ENCODE measurements at places on chromosomes 3 and 15.

DNA sequence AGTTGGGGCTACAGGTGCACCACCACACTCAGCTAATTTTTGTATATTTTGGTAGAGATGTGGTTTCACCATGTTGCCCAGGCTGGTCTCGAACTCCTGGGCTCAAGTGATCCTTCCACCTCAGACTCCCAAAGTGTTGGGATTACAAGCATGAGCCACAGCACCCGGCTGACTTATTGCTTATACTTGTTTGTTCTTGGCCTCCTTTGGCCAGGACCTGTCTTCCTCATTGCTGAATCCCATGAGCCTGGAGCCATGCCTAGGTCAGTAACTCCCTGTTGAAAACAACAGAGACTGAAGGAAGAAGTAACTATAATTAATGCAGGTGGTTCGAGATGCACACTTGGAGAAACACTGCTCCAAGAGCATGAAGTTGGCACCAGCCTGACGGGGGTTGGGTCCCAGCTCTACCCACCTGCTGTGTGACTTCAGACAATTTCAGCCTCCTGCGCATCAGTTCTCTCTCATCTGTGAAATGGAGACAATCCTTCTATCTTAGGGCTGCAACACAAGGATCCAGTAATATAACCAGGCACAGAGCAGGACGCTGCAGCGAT, 38.9 kb downstream of the CPN2 start:
- H3K27ac ChIP-seq, result peak overlapping the region; percentile 89
- H3K36me3 ChIP-seq, result peaks cover 9% of the 10 kb centered on the region
- peaks cover 12% of the 10 kb centered on the region for H3K27me3 ChIP-seq
- peak overlapping the region; percentile 88 for H3K4me3 ChIP-seq
- H3K4me1 ChIP-seq, result peaks cover 57% of the 10 kb centered on the region

DNA sequence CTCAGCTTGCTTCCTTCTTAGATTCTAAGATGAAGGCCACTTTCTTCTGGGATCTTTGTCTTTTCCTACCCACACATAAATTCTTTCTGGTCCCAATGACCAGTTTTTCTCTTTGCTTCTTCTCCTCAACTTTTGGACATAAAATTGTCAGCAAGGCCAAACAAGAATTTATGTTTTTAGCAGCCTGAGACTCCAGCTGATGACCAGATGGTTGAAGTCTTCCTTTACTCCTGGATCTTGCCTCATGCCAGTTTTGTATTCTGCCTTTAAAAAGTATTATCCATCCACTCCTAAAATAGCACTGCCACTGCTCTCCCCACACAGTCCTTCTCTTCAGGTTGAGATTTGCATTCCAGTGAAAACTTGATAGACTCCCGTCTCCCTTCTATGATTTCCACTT, 236.0 kb downstream of the VPS13C start:
- H3K36me3 ChIP-seq, result no peaks in the 10 kb centered on the region
- H3K4me3 ChIP-seq, result no peak overlapping the region
- DNase-seq, result no peak
- H3K4me1 ChIP-seq, result no peaks in the 10 kb centered on the region

DNA sequence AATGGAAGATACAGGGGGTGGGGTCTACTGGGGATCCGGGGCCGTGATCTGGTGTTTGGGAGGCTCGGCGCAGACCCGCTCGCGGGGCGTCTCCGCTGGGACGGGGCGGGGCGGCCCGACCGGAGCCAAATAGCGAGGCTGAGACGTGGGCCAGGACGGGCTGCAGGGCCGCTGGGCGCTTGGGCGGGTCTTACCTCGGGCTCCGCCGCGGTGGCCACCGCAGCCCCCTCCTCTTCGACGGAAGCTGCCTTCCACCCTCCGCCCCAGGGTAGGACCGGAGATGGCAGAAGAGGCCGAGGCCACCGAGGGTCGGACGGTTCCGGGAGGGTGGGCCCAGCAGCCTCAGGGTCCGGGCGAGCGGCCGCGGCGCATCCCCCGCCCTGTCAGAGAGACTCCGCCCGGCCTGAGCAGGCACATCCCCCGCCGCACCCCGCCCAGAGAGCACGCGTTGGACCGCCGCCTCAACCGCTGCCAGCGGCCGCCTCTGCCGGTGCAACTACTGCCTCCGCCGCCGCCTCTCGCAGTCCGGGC, 399 bp downstream of the MYO9A start:
- peak; percentile 84 for DNase-seq
- H3K27ac ChIP-seq, result peak overlapping the region; percentile 99
- H3K4me1 ChIP-seq, result peaks cover 40% of the 10 kb centered on the region
- no peaks in the 10 kb centered on the region for H3K27me3 ChIP-seq
- H3K4me3 ChIP-seq, result peak overlapping the region; percentile 99

DNA sequence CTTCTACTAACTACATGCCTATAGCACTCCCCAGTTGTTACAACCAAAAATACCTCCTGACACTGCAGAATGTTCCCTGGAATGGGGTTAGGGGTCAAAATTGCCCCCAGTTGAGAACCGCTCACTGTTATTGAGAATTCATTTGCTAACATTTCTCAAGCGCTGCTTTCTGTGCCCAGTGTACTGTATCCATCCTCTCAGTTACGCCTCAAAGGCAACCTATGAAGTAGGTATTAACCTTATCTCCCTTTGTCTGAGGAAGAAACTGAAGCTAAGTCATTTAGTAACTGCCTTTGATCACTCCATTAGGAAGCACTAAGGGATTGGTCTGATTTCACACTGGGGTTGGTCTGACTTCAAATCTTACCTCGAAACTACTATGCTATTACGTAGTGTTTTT, 70.1 kb downstream of the CADPS start:
- DNase-seq, result no peak
- peaks cover 10% of the 10 kb centered on the region for H3K4me1 ChIP-seq
- H3K27me3 ChIP-seq, result peaks cover 7% of the 10 kb centered on the region

DNA sequence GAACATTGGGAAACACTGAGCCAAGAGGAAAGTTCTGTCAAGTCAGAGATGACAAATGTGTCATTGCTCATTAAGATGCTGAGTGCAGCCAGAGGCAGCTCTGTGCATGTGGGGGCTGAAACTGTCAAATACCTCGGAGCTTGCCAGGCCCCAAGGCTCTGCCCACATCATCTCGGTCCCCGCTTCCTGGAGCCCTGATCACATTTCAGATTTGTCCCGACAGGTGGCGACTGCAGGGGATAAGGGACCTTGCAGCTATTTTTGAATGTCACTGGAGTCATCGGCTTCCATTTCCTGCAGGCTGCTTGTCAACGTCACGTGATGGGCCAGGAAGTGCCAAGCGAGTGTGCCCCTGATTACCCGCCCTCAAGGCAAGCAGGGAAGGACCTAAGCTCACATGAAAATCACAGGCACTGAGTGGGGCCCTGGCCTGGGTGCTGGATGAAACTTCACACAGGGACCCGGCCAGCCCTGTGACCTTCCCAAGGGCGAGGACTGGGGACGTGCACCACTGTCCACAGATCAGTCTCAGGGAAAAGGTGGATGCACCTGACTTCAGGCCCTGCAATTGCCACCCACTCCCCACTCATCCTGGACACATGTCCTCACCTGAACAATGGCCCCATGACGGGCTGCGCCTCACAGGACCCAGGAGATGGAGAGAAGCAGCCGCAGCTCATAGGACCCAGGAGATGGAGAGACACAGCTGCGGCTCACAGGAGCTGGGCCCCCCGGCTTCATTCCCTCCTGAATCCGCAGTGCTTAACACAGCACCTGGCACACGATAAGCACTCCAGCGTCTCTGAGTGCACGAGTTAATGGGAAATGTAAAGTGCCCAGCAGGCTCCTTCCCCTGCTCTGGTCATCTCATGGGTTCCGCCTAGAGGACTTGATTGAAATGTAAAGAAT, 73.4 kb downstream of the NUP210 start:
- peaks cover 8% of the 10 kb centered on the region for H3K36me3 ChIP-seq
- H3K27me3 ChIP-seq, result no peaks in the 10 kb centered on the region
- no peak overlapping the region for H3K4me3 ChIP-seq
- H3K27ac ChIP-seq, result peak overlapping the region; percentile 30
- peaks cover 28% of the 10 kb centered on the region for H3K4me1 ChIP-seq

DNA sequence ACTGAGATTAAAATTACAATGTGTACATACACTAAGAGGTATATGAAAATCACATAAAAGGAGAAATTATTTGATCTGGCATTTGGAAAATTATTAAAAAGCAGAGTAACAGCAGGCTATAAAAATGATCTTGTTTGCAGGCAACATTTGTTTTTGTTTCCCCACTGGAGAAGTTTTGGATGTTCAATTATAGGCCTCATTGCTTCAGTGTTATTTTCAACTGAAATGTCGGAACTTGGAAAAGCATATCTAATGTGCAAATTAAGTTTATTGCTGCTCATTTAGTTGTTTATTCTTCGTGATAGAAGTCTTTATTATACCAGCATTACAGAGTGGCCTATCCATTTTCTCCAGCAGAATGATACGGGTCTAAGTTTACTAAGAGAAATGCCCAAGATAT, 263.3 kb downstream of the CNTN6 start:
- no peaks in the 10 kb centered on the region for H3K4me1 ChIP-seq
- H3K27ac ChIP-seq, result no peak overlapping the region
- no peak overlapping the region for H3K4me3 ChIP-seq
- no peaks in the 10 kb centered on the region for H3K27me3 ChIP-seq
- DNase-seq, result no peak

DNA sequence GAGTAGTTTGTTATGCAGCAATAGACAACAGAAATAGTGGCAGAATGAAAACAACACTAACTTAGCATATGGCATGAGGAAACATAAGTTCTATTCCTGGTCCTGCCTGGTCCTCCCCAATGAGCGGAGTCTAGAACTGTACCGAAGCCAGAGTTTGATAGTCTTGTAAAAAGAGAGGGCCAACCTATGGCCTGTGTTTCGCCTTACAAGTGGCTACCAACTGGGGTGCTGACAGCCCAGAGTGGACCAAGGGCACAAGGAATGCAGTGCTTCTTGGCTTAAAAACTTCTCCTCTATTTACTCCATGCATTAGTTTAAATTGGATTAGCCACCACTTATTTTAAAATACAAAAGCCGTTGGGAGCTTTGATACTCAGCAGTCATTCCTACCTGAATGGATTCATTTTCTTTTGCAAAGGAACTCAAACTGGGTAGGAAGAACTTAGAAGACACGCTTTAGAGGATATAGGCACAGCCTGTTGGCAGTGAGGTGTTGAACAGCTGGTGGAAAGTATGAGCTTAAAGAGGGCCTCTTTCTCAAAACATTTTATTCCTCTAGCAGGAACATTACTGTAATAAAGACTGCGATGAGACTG, 302.9 kb downstream of the PLCL2 start:
- H3K4me1 ChIP-seq, result no peaks in the 10 kb centered on the region
- H3K36me3 ChIP-seq, result no peaks in the 10 kb centered on the region
- no peak overlapping the region for H3K27ac ChIP-seq
- H3K4me3 ChIP-seq, result no peak overlapping the region

- H3K4me1 ChIP-seq, result peaks cover 4% of the 10 kb centered on the region
- H3K4me3 ChIP-seq, result no peak overlapping the region
- no peak for DNase-seq
- H3K27me3 ChIP-seq, result no peaks in the 10 kb centered on the region
- H3K36me3 ChIP-seq, result peaks cover 3% of the 10 kb centered on the region
Observed at GRCh38 chr15:83585601-83586335, 68.2 kb upstream of the ADAMTSL3 start.

DNA sequence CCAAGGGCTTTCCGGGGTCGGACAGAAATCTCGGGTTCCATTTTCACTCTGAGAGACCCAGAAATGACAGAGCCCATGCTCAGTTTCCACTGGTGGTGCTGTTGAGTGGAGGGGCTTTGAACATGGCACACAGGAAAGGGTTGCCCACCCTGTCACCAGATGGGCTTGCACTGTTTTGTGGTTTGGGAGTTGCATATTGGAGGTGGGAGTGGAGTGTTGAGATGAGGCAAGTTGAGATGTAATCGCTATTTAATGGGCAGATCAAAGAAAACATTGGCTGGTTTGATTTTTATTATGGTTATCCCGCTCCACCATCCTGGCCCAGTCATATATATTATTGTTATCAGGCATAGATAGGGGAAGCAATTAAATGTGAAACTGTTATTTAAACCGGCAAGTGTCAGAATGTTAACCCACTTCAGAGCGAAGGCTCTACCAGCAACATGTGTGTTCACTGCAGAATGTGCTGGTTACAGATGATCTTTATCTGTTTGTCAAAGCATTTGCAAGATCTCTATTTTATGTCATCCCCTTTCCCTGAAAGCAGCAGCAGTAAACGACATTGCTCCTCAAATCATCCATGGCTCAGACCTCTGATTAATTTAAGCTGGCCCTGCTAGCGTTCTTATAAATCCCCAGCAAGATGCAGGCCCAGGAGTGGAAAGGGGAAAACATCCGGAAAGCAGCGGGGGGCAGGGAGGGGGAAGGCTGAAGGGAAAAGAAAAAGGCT, 58.3 kb upstream of the TSEN2 start:
- H3K36me3 ChIP-seq, result no peaks in the 10 kb centered on the region
- H3K27me3 ChIP-seq, result peaks cover 12% of the 10 kb centered on the region
- DNase-seq, result no peak
- peak overlapping the region; percentile 8 for H3K27ac ChIP-seq

- H3K27ac ChIP-seq, result no peak overlapping the region
- no peaks in the 10 kb centered on the region for H3K27me3 ChIP-seq
- H3K4me1 ChIP-seq, result no peaks in the 10 kb centered on the region
- no peak overlapping the region for H3K4me3 ChIP-seq
- peaks cover 44% of the 10 kb centered on the region for H3K36me3 ChIP-seq
Observed at GRCh38 chr3:134526319-134526718, 40.5 kb downstream of the CEP63 start.

GRCh38 chr3:54859184-54859583, 68.7 kb downstream of the LRTM1 start:
- no peak overlapping the region for H3K27ac ChIP-seq
- peaks cover 33% of the 10 kb centered on the region for H3K27me3 ChIP-seq
- DNase-seq, result no peak
- H3K4me3 ChIP-seq, result no peak overlapping the region

- no peaks in the 10 kb centered on the region for H3K27me3 ChIP-seq
- H3K36me3 ChIP-seq, result no peaks in the 10 kb centered on the region
- H3K4me3 ChIP-seq, result no peak overlapping the region
- no peak overlapping the region for H3K27ac ChIP-seq
- peaks cover 2% of the 10 kb centered on the region for H3K4me1 ChIP-seq
Observed at GRCh38 chr3:156743859-156744258, 69.5 kb downstream of the TIPARP start.

- H3K4me3 ChIP-seq, result no peak overlapping the region
- H3K27ac ChIP-seq, result no peak overlapping the region
- H3K4me1 ChIP-seq, result no peaks in the 10 kb centered on the region
- DNase-seq, result no peak
Observed at GRCh38 chr3:18122264-18122663, 302.9 kb downstream of the SATB1 start.

GRCh38 chr15:39326306-39326975, 254.4 kb upstream of the THBS1 start:
- DNase-seq, result no peak
- H3K4me3 ChIP-seq, result no peak overlapping the region
- peaks cover 13% of the 10 kb centered on the region for H3K4me1 ChIP-seq
- no peaks in the 10 kb centered on the region for H3K36me3 ChIP-seq
- H3K27ac ChIP-seq, result no peak overlapping the region

DNA sequence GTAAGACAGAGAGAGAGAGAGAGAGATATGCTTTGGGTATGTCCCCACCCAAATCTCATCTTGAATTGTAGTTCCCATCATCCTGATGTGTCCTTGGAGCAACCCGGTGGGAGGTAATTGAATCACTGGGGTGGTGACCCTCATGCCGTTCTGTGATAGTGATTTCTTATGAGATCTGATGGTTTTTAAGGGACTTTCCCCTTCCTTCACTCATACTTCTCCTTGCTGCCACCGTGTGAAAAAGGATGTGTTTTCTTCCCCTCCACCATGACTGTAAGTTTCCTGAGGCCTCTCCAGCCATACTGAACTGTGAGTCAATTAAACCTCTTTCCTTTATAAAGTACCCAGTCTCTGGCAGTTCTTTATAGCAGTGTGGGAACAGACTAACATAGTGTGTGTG, 60.3 kb downstream of the EOMES start:
- no peak overlapping the region for H3K27ac ChIP-seq
- H3K36me3 ChIP-seq, result no peaks in the 10 kb centered on the region
- H3K27me3 ChIP-seq, result no peaks in the 10 kb centered on the region
- no peak for DNase-seq
- no peak overlapping the region for H3K4me3 ChIP-seq
